NCI-H146 (cell line): ENCODE measurements at places on chromosomes 6 and 20.

DNA sequence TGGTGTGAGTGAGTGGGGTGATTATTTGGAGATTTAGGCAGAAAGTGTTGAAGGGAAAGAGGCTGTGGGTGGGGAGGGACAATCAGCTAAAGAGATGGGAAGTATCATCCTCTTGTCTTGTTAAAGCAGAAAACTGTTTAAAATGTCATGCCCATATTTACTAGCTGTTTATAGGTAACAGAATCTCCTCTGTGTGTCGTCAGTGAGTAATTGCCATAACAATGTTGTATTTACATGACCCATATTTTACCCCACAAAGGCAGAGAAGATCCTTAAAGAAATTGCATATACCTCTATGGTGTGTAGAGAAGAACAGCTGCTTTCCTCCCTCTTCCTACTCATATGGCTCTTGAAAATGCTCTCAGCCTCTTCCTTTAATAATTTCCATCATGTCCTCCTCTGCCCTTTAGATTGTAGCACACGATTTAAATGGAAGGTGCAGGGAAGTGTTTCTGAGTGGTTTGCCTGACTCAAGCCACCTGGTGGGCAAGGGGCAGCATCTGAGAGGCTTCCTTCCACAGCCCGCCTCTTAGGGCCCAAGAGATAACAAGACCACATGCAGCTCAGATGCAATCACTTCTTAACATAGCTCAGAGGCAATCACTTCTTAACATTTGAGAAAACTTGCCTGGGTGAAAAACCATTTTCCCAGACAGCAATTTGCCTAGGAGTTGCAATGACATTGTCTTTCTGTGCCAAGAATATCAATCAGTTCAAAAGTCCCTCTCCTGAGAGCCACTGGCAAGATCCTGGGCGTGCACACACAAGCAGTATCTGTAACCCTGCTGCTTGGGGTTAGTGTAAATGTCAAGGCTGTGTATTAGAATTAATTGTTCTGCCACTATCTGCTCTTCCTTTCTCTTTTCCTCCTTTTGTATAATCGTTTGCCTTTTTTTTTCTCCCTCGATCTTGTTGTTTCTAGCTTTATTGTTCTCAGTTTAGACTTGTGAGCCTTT is 44.1 kb upstream of the EDN1 start:
- no peak for DNase-seq

GRCh38 chr6:120173250-120173649 is 823.7 kb upstream of the MAN1A1 start:
- DNase-seq = no peak

DNA sequence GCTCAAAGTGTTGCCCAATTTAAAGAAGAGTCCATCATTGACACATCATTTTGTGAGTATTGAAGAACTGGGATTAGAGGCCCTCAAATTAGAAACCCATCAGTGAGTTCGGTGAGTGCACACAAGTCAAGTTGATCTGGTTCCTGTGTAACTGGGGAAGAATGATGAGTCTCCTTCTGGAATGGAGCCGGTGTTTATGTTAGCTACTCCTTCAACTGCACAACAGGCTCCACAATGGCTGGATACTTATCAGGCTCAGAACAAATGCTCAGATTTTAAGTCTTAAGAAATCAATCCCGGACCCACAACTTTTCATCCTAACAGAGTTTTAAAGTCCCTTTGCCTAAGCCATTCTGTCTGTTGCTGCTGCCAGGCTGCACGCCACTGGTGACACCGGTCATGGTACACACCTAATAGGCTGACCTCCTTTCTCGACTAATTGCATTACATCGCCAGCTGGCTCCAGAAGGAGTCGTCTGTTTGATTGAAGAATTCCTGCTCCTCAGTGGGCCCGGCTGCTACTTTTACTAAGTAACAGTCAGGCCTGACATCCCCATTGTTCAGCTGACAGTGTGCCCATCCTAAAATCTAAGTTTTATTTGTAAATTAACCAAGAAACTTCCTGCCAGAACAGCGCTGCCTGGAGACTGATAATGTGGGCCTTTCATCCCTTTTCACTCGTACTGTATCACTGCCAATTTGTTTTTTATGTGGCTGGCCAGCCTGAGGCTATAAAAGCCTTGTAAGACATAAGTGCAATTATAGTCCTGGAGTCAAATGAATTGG is 130.4 kb downstream of the INSM1 start:
- peak; percentile 77 for DNase-seq

DNA sequence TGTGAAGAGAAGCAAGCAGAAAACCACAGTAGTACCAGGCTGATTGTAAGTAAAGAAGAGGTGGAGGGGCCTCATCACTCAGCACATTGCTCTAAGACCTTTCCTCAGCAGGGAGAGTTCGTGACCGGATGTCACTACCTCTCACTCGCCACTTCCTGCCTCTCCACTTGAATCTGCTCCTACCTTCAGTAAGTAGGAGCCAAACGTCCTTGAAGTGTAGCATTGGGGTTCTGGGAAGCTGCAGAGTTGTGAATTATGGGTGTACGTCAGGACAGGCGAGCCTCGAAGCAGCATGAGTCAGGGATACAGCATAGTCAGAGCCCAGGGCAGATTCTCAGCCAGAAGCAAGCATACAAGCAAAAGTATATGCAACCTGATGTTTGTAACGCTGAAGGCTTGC is 224.9 kb downstream of the PHACTR1 start:
- DNase-seq = no peak

DNA sequence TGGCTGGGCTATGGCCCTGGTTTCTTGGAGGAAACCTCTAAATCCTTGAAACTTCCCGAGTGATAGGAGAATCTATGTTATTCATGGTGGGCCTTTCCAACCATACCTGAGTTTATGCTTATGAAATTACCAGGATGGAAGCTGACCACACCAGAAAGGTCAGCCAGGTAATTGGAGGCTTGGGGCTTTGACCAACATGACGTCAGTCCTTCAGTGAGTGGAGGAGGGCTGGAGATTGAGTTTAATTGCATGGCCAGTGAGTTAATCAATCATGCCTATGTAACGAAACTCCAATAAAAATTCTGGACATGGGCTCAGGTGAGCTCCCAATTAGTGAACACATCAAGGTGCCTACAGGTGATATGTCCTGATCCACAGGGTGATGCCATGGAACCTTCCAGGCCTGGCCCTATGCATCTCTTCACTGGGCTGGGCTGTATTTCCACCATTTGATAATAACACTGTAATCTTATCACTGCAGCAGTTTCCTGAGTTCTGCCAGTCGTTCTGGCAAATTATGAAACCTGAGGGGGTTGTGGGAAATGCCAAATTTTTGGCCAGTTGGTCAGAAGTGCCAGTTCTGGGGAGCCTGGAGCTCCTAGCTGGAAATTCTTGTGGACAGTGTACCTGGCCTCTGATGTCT is 106.5 kb downstream of the CDH26 start:
- no peak for DNase-seq

DNA sequence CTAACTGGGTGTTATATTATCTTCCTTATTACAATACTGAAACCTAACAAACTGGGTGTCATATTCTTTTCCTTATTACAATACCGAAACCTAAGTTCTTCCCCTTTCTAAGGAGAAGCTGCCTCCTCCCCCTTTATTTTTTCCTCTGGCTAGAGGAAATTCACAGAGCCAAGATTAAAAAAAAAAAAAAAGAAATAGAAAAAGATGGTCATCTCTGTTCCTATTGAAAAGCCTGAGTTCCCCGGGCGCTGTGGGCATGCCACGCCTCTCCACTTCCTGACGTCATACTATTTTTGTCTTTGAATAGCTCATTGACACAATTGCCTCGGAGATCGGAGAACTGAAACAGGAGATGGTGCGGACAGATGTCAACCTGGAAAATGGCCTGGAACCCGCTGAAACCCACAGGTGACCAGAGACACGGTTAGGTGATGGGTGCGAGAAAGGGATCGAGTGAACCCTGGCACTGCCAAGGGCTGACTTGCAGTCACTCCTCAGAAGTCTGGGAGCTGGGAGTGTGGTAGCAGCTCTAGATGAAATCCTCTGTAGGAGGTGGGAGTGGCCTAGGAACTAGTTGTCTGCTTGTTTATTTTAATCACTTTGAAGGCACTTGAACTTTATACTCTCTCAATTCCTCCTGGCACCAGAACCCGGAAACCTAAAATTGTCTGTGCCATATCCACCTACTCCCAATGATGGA is 82.2 kb upstream of the NAA20 start:
- peak; percentile 77 for DNase-seq

DNA sequence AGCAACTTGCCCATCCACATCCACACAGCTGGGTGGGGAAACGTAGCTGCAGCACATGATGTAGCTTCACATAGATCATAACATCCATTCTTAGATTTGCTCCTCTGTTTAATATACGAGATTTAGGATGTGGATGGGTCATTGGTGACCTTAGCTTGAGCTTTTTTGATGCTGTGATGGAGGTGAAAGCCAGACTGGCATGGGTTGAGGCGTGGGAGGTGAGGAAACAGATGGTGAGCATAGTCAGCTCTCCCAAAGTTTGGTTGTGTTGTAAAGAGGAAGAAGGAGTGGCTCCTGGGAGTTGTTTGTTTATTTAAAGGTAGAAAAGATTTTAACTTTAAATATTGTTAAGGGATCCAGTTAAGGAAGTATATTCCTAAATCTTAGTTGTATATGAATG is 5.3 kb downstream of the ARFGEF2 start:
- DNase-seq = no peak

GRCh38 chr6:7640607-7641577 is 50.9 kb downstream of the SNRNP48 start:
- no peak for DNase-seq

- peak; percentile 60 for DNase-seq
Observed at GRCh38 chr20:61955668-61956395, 109.8 kb downstream of the TAF4 start.

GRCh38 chr6:160198606-160199211 is 59.9 kb downstream of the SLC22A2 start:
- DNase-seq = no peak

DNA sequence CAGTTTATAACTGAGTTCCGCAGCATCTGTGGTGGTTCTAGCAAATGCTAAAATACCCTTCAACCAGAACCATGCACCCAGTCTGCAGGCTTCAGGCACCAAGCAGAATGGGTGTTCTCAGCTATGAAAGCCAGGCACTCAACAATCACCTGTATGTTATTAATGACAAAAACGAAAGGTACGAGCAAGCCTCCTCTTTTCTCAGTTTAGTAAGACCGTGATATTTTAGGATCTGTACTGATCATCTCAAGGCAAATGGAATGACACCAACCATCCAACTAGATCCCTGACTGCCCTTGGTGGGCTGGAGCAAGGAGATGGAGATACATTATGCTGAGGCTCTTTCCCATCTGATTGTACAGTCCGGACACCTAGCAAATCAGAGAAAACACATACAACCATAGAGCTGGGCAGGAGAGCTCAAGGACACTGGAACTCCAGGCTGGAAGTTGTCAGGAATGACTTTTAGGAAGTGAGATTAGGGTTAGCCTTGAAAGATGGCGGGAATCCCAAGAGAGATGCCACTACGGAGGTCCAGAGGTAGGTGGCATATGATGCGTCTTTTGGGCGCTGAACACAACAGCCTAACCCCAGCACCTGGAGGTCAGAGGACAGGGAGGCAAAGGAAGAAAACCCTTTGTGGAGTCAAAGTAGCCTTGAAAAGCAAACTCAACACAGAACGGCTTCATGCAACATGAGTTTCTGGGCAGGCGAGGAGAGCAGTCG is 33.4 kb downstream of the SLC23A2 start:
- no peak for DNase-seq

DNA sequence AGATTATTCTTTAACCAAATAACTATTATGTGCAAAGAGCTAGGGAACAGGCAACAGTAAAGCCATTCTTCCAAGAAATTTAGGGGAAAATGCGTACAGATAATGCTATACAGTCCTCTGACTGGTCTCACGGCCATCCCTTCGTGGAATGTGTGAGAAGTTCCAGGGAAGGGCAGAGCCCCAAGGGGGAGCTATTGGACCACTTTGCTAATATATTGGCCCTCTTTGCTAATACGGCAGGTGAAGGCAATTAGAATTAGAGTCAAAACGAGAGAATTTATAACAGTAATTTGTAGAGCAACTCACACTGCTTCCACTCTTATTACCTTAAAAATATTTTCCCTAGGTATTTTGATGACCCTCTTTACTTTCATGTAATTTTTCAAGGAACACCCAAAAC is 140.4 kb downstream of the IMPG1 start:
- peak; percentile 84 for DNase-seq

DNA sequence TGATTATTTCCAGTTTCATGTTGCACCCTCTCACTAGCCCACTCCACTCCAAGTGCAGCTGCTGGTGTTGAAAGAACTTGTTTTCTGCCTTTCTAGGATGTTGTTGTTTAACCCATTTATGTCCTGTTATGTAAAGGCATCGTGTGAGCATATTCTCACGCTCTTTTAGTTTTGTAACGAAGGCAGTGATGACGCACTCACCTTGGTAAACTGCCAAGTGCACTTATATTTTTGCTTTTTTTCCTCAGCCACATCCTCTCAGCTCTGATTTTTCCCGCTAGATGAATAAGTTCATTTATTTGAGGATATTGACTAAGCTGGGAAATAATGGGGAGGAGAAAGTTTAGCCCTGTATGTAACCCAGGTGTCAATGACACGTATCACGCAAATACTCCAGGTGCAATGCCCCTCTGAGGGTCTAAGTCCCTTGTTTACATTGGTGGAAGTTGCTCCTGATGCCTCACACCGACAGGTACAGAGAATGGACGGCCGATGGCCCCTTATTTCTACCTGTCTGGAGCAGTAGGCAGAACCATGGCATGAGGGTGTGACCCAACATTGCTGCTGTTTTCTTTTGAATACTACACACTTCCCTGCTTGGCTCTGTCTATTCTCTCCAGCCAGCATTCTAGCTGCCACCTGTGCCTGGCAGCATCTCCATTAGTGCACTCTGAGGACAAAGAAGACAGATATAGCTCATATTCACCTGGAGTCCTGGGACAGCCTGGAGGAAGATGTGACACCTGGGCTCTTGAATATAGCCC is 132.7 kb upstream of the SLC24A3 start:
- no peak for DNase-seq

DNA sequence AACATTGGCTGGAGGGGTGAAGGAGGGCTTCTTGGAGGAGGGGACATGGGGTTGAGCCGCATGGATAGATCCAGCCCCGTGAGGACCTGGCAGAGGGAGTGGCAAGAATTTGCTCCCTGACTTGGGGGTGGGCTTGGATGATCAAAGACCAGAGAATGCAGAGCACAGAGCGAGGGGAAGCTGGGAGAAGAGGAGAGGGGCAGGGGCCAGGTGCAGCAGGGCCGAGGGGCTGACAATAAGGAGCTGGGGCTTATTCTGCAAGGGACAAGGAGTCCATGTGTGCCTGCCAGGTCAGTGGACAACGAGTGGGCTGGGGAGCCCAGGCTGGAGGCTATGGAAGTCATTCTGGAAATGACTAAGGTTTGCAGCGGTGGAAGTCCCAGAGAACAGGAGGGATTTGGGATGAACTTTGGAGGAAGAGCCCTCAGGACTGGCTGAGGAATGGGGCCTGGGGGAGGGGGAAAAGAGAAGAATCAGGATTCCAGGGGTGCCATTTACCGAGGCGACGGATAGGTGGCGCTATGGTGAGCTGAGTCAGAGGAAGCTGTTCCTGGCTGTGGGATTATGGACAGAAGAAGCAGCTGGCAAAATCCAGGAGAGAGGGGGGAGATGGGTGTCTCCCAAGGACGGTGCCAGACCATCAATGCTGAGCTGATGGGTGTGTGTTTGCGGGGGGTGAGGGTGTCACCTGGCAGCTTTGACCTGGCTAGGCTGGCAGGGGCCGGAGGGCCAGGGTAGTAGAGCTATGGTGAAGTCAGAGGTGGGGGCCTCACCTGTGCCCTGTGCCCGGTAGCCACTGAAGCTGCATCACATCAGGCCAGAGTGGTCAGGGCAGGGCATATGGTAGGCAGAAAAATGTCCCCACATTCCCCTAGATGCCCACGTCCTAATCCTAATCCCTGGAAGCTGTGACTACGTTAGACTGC is 7.8 kb downstream of the KCNG1 start:
- DNase-seq = peak; percentile 17
